ENCODE measurements at places on chromosomes 7 and 10.

- DNase-seq: peak; percentile 34
These were observed at the start of gene DENND11 for GRCh38 chr7:141702047-141702567. Gene DENND11 (minus strand): TSS chr7:141702166. CDS start chr7:141702153, 13 bp downstream.

GRCh38 chr10:88915781-88916180, 35.7 kb downstream of the STAMBPL1 start:
- DNase-seq: no peak

- no peak for DNase-seq
These were observed 157.5 kb upstream of the PDE1C start for GRCh38 chr7:32227746-32228145.

DNA sequence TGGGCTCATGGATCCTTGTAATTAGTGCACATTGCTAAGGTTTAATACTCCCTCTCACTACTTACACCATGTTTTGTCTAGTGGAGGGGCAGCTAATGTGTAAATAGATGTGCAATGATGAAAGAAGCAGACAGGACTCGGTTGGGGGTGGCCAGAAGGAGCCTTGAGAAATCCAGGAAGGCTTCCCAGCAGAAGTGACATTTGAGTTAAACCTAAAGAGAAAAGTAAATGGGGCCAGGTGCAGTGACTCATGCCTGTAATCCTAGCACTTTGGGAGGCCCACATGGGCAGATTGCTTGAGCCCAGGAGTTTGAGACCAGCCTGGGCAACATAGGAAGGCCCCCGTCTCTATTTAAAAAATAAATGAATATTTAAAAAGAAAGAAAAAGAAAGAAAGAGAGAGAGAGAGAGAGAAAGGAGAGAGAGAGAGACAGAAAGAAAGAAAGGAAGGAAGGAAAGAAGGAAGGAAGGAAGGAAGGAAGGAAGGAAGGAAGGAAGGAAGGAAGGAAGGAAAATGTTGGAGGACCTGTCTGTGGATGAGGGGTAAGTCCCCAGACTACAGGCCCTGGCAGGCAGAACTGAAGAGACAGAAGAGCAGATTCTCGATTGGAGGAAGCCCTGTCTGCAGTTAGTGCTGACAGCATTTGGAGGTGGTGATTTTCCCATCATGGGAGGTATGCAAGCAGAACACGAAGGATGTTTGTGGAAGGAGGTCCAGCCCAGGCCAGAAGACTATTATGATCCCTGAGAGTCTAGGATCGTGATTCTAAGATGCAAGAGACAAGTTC, 3.6 kb downstream of the ELN start:
- DNase-seq: no peak

DNA sequence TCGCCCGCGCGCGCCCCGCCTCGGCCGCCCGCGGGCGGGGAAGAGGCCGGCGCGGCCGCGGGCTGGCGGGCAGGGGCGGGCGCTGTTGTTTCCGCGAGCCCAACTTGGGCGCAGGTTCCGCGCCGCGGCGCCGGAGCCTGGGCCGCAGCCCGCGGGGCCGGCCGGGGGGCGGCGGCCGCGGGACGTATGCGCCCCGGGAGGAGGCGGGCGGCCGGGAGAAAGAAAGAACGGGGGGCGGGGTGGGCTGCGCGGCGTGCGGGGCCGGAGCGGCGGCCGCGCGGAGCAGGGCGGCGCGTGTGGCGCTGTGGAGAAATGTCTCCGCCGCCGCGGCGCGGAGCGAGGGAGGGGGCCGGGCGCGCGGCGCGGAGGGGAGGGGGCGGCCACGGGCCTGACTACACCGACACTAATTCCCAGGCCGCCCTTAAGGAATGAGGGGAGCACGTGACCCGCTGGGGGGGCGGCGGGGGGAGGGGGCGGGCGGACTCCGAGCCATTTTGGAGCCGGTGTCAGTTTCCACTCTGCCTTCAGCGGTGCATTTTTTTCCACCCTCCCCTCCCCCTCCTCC, at the start of gene BMI1:
Gene BMI1, plus strand, starts transcription at position 509 of the 565 bp plus-strand sequence. CDS start 5,351 bp downstream, outside the sequence.
- peak; percentile 85 for DNase-seq

GRCh38 chr10:47296156-47296894, 3.7 kb upstream of the GDF10 start:
- DNase-seq: no peak

GRCh38 chr10:37314862-37315261, 189.5 kb downstream of the ANKRD30A start:
- DNase-seq: no peak

DNA sequence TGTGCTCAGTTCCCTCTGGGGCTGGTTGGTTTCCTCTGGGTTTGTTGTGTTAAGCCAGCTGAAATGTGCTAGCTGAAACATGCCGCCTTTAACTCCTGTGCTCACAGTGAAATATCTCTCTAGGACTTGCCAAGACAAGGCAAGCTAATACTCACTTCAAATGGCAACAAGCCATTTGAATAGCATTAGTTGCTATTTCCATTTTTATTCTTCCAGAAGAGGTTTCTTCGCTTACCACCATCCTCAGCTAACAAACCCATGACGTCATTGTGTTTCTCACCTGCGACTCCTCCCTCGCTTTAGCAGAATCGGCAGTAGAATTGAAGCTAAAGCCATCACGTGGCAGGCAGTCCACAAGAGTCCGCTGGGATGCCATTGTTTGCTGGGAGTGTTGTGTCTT, 61.3 kb downstream of the ZNF22 start:
- no peak for DNase-seq

- DNase-seq: no peak
These were observed 149.2 kb downstream of the RAPGEF5 start for GRCh38 chr7:22207724-22208225.

GRCh38 chr7:67821116-67821515, 824.5 kb downstream of the TYW1 start:
- DNase-seq: peak; percentile 87

DNA sequence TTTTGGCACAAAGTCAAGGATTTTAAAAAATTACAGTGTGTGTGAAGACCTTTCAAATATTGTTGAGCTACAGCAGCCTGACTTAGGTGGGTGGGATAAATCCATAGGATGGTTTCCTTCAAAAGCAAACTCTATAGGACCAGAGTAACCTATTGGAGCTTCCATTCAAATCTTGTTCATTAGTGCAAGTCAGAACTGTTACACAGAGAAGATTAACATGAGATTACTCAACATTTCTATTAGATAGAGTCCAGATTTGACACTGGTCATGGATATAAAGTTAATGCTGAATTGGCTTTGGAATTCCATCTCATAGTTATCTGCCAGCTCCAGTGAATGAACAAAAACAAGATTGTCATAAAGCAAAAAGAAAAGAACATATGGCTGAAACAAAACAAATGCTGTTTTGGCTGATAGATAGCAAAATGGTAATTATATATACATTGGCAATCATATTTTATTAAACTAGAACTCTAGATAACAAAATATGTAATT, 129.6 kb upstream of the SEMA3A start:
- DNase-seq: no peak

- no peak for DNase-seq
These were observed 41.8 kb upstream of the PLCE1 start for GRCh38 chr10:93951905-93952304.

- peak; percentile 9 for DNase-seq
These were observed 238.8 kb downstream of the POLR1F start for GRCh38 chr7:19470031-19470430.

GRCh38 chr10:48511875-48512231, 93.0 kb downstream of the ARHGAP22 start:
- no peak for DNase-seq

DNA sequence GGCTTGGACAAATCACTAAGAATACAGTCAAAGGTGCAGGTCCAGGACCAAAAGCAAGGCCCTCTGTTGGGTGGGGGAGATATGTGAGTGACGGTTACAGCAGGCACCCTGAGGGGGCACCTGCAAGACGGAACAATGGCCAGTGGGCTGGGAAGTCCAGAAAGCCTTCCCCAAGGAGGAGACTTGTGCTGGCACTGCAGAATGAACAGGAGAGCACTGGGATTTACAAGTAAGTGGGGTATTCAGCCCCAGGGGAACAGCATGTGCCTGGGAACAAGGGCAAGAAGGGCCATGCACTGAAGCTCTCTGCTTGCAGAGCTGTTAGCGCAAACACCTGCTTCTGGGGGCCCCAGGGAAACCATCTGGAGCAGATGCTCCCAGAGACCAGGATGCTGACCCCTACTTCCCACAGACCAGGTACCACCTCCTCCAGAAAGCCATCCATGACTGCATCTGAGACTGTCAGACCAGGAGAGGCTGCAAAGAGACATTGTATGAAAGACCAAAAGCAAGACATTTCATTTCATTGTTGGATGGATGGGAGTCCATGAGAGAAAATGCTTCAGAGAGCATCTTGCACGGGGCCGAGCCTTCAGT, 24.6 kb upstream of the ZMIZ1 start:
- no peak for DNase-seq

DNA sequence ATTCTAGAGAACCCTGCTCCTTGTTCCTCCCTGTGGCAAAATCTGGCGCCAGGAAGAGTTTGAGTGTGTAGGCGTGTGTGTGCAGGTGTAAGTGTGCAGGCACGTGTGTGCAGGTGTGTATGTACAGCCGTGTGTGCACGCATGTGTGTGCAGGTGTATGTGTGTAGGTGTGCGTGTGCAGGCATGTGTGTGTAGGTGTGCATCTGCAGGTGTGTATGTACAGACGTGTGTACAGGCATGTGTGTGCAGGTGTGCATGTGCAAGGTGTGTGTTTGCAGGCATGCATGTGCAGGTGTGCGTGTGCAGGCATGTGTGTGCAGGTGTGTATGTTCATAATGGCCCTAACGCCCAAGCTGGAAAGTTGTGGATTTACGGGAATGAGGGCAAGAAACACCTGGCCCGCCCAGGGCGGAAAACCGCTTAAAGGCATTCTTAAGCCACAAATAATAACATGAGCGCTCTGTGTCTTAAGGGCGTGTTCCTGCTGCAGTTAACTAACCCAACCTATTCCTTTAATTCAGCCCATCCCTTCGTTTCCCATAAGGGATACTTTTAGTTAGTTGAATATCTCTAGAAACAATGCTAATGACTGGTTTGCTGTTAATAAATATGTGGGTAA, 34.1 kb downstream of the KCTD7 start:
- DNase-seq: no peak

- no peak for DNase-seq
These were observed 293.4 kb upstream of the C7orf33 start for GRCh38 chr7:148296994-148297644.

DNA sequence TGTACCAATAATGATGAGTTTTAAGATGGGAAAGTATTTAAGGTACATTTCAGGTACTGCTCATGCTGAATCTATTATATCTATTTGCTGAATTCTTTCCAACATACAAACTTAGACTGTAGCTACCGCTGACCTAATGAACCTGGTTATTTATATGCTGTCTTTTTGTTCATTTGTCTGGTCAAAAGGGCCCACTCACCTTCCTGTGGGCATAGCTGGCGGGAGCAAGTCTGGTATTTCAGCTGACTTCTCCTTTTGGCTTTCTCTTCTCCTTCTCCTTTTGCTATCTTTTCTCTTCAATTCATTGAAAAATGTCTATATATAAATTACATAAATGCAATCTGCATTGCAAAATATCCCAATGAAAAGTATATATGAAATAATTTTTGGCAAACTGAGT, 9.5 kb downstream of the PLXDC2 start:
- no peak for DNase-seq

- no peak for DNase-seq
These were observed 131.0 kb upstream of the ZNF804B start for GRCh38 chr7:88628363-88629085.

GRCh38 chr7:155681663-155682062, 37.2 kb downstream of the RBM33 start:
- DNase-seq: no peak

GRCh38 chr7:33852838-33853237, 52.5 kb upstream of the BMPER start:
- DNase-seq: no peak

DNA sequence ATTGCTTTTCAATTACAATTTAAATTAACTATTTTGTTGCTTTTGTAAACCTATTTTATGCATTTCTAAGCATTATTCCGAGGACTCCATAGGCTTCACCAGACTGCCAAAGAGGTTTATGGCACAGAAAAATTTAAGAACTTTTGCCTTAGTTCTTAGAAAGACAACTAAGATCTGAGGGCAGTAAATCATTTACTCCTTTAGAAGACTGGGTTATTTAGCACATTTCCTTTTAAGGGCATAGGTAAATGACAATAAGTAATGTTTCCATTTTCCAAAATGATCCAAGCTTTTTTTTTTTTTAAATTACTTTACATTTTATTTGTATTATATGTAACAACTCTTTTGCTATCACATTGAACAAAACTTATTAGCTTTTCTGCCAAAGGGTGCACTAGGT, 15.0 kb upstream of the STEAP4 start:
- DNase-seq: no peak

- DNase-seq: no peak
These were observed 769.3 kb downstream of the SORCS1 start for GRCh38 chr10:106395041-106395749.

DNA sequence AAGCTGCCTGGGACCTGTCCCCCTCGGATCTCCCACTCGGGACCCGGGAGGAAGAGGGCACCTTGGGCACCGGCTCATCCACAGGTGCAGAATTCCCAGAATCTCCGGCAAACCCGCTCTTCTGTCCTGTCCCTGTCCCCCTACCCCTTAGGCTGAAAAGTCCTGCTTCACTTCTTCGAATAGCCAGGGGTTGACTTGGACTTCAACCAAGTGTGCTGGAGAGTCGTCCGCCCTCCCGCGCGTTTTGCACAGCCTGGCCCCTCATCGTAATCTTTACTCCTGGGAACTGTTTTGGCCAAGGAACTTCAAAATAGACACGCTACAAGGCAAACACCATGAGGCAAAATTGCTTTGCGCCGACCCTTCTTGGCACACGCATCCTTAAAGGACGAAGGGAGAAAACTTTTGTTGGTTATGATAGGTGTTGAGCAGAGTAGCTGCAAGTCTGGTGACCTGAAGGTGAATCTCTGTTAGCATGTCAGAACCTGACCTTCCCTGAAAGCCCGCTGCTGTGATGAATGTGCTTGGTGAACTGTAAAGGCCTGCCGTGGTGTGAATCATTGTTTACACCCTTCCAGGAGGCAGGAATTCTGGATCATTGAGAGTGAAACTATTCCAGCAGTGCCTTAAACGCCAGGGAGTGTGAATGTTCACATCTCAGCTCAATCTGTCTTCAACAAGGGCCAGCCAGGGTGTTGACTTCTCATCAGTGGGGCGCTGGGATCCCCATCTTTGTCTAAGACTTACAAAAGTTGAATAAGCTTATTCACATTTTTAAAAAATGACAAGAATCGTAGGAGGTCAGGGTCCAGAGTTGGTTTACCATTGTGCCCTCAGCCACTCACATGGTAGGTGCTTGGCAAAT, 589 bp upstream of the RAPGEF5 start:
- DNase-seq: peak; percentile 2

DNA sequence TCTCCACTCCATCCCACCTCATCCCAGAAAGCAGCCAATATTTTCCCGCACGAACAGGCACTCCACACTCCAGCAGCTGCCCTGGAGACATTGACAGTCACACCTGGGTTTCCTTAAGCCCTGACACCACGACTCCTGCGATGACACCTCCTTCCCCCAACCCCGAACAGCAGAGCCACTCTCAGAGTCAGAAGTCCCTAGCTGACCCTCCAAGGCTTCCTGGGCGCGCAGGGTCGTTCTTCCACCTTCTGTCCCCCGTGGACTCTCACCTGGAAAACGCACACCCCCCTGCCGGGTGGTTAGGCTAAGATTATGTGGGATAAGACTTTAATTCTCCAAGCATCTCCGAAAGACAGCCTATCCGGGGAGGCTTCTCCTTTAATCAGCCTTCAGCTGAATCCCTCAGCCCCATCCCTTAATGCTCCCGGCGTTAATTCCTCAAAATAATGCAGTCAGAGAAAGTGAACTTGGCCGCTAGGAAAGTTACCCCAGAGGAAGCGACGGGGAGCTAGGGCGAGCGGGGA, 1.1 kb downstream of the DENND11 start:
- DNase-seq: no peak

GRCh38 chr10:43287056-43288007, 20.5 kb upstream of the RASGEF1A start:
- DNase-seq: no peak

Measured in fibroblast of skin of right biceps (primary cell).